ENCODE measurements at places on chromosomes 4 and X.

DNA sequence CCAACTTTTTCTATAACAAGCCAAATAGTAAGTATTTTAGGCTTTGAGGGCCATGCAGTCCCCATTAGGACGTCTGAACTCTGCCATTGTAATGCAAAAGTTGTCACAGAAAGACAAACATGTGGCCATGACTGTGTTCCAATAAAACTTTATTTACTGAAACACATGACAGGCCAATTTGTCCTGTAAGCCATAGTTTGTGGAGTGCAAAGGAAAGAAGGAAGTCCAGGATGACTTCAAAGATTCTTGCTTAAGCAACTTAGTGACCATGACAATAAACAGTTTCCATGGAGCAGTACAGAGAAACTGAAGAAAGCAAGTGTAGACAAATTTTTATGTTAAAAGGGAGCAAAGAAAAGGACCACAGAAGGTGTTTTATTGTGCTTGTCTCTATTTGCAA, 35.0 kb upstream of the MYOZ2 start:
- no peak for DNase-seq

GRCh38 chr4:605702-606425, 19.5 kb upstream of the PDE6B start:
- DNase-seq = no peak

DNA sequence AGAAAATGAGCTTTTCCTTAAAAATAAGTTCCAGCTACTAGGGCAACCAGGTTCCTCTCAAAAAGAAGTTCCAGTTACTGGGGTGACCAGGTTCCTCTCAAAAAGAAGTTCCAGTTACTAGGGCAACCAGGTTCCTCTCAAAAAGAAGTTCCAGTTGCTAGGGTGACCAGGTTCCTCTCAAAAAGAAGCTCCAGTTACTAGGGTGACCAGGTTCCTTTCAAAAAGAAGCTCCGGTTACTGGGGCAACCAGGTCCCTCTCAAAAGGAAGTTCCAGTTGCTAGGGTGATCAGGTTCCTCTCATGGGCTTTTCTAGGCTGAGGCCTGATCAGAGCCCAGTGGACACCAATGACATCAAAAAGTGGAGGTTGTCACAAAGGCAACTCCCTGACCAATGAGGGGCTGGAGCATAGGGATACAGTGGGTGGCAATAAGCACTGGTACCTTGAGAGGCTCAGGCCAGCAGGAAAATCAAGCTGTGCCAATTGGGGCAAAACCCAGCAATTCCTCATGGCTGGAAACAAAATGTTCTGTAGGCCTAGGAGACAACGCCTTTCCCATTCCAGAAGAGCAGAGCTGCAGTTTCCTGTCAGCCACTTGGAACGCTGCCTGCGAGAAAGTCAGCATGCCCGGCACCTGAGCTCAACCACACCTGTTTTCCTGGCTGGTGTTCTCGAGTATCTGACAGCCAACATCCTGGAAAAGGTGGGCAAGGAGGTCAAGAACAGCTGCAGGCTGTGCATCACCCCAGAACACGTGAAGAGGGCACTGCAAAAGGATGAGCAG, 12.3 kb upstream of the SYTL5 start:
- no peak for DNase-seq

DNA sequence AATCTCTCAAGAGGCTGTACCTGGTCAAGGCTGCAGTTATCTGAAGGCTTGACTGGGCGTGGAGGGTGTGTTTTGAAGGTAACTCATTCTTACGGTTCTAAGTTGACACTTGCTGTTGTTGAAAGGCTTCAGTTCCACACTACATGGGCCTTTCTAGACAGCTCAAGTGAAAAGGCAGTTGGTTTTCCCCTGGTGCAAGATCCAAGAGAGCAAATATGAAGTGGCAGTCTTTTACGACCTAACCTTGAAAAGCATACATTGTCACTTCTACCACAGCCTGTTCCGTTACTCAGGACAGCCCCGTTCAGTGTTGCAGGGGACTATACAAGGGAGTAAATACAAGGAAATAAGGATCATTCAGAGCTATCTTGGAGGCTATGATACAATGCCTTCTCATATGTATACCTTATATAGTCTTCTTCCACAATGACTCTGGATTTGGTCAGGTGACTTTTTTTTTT, 46.2 kb downstream of the PDS5A start:
- no peak for DNase-seq

DNA sequence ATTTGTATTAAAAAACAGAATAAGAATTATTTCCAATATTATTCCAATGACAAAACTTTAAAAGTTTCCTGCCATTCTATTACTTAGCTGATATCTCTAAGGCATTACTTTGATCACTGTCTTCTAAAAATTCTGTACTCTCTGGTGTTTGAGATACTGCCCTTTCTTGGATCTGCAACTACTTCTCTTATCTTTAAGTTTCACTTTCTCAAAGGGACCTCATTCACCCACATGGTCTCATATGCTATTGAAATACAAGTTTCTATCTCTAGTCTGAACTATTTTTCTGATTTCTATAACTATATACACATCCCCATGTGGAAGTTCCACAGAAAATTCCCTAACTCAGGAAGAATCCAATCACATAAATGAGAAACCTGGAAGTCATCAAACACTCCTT, 22.2 kb downstream of the TMPRSS11E start:
- DNase-seq = no peak

- no peak for DNase-seq
Measured at GRCh38 chr4:22345678-22346077, 170.2 kb downstream of the ADGRA3 start.

- no peak for DNase-seq
Measured at GRCh38 chrX:117397844-117398243, 718.8 kb downstream of the KLHL13 start.

GRCh38 chr4:174425669-174426068, 96.6 kb downstream of the HPGD start:
- DNase-seq = no peak

DNA sequence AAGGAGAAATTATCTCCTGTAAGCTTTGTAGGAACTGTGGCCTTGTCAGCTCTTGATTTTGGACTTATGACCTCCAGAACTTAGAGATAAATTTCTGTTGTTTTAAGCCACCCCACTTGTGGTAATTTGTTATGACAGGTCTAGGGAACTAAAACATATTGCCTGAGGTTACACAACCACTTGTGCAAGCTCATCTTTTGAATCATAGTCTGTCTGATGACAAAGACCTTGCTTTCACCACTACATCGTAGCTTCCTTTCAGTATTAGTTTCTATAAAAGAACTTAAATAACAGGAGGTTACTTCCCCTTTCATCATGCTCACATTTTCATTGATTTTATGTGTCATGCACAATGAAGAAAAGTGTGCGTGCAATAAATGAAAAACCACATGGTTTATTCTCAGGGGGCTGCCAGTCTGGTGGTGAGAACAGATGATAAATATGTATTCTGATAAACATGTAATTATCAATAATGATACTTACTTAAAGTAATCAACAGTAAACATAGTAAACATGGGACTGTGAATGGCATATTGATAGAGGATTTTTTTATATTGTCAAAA, 690.0 kb upstream of the HS3ST1 start:
- no peak for DNase-seq

- DNase-seq = no peak
Measured at GRCh38 chr4:5572751-5573150, 135.6 kb downstream of the EVC2 start.

- no peak for DNase-seq
Measured at GRCh38 chrX:10223781-10224180, 67.0 kb downstream of the CLCN4 start.

DNA sequence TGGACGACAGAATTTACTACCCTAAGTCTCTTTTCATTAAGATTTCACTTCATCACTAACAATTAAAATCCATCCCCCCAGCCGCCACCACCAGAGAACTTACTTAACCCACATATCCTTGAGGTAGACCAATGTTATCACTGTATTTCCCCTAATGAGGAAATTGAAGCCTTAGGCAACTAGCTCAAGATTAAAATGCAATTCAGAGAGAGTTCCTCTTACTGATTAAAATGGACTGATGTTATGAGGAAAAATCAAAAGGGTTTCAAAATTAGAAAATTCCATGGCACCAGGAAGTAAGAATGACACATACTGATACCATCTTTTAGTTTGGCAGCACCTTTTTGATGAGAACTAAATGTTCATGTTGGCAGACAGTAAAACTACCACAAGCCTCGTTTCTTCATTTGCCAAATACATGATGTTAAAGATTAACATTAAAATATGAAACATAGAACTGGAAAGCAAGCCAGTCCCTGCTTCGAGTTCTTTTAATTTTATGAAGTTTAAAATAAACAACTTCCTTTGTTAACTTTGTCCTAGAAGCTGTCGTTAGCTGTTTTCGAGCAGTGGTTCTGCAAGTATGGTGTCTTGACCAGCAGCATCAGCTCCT, 69.3 kb upstream of the CCDC160 start:
- DNase-seq = no peak

DNA sequence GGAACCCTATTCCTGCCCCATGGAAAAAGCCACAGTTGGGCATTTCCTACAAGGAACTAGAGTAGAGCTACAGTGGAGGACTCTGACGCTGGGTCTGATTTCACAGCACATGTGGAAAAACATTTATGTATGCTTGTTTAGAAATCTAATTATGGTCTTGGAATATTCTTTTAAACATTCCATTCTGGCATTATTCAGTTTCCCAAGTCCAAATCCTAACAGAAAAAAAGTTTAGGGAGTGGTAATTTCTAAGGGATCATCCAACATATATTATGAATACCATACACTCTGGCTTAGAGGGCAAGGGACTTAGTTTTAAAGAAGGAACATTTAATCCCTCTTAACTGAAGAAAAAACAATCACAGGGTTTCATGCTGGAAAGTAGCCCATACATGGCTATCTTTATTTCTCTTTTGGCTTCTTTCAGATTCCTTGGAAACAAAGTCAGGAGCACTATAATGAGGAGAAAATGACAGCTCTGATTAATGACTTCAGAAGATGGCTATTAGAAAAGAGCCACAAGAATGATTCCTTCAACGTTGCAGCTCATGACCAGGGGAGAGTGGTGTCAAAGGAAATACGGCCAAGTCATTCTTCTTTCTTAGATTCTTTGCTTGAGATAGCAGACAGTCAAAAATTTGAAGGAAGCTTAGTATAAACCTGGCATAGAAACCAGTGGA, 56.1 kb downstream of the CNGA2 start:
- DNase-seq = peak; percentile 60

- peak; percentile 5 for DNase-seq
Measured at GRCh38 chrX:14777525-14777924, 95.3 kb downstream of the FANCB start.

DNA sequence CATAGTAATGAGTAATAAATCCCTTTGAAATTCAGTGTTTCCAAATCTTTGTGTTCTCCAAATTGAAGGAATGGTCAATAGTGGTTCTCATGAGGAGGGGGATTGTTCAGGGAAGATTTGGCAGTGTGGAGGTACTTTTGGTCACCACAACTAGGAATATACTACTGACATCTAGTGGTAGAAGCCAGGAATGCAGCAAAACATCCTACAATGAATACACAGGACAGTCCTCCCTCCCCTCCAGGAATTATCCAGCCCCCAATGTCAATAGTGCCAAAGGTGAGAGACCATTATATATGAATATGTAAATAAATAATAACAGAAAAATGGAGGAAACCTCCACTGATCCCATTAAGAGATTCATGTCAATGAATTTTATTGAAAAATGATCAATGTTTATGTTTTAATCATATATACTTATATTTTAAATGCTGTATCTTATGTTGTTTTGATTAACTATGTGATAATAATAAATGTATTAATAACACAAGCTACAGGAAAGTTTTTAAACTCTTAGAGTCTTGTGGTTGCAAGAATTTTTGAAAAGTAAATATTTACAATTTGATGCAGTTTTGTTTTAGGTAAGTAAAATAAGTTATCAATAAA, 14.4 kb upstream of the FAM9A start:
- DNase-seq = peak; percentile 67

Data from astrocyte of the hippocampus (primary cell).